ENCODE measurements at places on chromosomes 12 and 14.
A peak's percentile ranks its signal among the peaks of the same experiment; 100 is the strongest.

DNA sequence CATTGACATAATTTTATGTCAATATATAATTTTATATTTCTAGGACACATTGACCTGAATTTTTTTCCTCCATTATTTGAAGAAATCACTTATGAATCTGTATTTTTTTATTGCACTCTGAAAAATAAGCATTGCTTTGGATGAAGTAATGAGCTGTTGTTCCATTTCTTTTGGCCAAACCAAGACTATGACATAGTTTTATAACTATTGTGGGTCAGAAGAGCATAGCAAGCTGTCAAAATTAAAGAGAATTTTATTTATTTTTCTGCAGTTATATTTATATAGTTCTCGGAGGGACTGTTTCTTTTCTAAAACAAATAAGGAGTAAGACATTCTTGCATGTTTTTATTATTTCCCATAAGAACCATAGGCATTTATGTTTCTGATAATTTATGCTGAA is 8.5 kb downstream of the C12orf75 start:
- DNase-seq: no peak

DNA sequence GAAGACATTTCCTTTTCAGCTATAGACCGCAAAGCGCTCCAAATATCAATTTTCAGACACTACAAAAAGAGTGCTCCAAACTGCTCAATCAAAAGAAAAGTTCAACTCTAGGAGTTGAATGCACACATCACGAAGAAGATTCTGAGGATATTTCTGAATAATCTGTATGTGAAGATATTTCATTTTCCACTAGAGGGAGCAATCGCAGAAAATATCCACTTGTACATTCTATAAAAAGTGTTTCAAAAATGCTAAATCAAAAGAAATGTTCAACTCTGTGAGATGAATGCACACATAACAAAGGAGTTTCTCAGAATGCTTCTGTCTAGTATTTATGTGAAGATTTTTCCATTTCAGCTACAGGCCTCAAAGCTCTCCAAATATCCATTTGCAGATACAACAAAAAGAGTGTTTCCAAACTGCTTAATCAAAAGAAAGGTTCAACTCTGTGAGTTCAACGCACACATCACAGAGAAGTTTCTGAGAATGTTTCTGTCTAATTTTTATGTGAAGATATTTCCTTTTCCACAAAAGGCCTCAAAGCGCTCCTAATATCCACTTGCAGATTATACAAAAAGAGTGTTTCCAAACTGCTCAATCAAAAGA is 643.8 kb upstream of the ALG10B start:
- DNase-seq: no peak

GRCh38 chr12:111398530-111398929 is 7.2 kb upstream of the SH2B3 start:
- DNase-seq: no peak

DNA sequence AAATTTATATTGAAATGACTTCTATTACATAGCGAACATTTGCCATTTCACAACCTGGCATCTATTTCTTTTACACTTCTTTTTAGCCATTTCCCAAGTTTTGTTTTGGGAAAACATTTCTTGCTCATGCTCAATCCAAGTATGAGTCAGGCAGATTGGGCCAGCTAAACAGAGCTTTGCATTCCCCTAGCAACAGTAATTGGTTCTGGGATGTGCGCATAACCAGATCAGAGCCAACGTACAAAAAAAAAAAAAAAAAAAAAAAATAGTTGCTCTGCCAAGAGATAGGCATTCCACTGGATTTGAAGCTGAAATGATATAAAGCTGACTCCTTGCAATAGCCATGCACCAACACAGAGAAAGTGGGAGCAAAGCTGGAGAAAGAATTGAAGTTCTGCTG is 37.5 kb downstream of the PLCZ1 start:
- no peak for DNase-seq

DNA sequence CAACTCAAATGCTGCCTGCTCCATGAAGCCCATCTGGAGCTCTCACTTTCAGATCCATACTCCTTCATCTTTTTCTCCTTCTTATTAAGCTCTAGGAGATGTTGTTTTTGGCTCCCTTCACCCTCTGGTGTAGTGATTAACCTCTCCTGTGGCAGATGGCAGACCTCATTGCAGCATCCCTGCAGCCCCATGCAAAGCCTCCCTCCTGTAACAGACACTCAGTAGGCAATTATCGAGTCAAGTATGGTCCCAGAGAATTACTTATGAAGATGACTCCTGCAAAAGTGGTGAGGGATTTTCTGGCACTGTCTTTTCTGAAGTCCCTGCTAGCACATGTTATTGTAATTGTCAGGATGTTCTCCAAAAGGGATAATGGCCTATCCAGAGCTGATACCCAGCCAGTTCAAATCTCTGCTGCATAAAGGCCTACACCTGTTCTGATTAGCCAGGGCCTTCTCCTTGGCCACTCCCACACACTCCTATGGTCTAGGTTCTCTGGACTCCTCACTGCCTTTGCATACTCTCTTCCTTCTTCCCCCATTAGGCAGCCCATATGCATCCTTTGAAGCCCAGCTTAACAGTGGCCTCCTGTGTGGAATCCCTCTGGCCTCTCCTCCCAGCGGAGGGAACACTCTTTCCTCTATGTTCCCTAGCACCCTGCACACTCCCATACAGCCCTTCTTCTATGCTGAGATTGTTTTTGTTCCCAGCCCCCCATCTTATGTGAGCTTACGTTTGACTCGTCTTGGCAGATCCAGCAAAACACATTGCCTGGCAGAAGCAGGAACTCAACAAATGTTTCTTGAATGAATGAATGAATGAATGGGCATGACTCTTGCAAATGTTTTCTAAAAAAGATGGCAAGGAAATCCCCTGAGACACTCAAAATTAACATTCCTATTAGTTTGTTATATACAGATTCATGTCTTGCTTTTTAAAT is 43.9 kb upstream of the MDM1 start:
- no peak for DNase-seq

GRCh38 chr14:67941456-67942018 is 122.0 kb downstream of the RAD51B start:
- no peak for DNase-seq

DNA sequence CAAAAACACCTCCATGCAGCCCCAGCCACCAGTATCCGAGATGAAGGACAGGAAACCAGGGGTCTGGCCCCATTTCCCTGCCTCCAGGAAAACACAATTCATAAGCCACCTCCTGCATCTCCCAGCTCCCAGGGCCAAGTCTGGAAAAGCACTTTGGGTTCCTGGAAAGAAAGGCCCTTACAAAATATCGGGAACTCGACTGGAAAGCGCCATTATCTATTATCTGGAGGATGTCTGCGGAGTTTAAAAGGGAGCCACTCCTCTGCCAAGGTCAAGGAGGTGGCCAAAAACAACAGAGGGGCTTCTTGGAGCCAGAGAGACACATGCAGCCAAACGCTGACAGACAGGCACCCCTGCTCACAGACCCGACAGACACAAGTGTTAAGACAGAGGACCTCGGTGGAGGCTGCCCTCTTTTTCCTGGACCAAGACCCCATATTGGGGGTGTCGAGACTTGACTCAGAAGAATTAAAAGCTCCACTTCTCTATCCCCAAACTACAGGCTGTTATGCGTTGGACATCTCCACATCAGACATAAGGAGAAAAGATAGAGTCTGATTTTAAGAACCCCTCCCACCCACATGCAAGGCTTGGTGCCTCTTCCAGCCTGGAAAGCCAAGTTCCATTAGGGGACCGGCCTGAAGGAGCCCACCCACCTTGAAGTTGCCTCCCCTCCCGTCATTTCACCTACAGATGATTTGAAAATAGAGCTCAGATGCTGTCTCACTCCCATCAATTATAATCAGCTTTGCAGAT is 9.6 kb downstream of the ACTN1 start:
- no peak for DNase-seq

- DNase-seq: no peak
These were observed 717 bp upstream of the ZNF839 start for GRCh38 chr14:102318781-102319276.

DNA sequence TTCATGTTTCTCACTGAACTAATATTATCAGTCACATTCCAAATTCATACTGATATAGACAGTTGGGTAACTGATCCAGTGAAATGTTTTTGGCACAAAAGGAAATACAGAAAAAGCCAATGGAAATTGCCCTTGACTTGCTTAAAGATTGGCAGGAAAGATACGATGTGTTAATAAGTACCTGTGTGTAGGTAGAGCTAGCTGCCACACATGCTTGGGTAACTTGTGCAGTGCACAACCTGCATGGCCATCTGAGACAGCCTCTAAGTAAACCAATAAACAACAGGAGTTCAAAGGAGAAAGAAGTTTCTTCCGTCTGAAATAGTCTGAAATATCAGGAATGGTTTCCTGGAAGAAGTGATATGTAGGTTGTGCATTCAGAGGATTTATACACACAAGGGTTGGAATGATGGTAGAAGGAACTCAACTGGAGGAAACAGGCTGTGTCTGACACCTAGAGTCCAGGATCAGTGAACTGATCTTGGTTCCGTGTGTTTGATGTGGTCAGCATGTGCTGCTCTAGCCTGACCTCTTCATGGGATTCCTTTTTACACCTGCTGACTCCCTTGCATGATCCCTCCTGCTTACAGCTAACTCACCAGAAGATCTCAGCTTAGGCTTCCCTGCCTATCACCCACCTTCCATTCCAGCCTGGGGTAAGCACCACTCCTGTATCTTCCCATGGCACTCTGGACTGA is 81.4 kb upstream of the KRR1 start:
- no peak for DNase-seq

- DNase-seq: no peak
These were observed 53.9 kb downstream of the HNRNPC start for GRCh38 chr14:21215130-21215878.

DNA sequence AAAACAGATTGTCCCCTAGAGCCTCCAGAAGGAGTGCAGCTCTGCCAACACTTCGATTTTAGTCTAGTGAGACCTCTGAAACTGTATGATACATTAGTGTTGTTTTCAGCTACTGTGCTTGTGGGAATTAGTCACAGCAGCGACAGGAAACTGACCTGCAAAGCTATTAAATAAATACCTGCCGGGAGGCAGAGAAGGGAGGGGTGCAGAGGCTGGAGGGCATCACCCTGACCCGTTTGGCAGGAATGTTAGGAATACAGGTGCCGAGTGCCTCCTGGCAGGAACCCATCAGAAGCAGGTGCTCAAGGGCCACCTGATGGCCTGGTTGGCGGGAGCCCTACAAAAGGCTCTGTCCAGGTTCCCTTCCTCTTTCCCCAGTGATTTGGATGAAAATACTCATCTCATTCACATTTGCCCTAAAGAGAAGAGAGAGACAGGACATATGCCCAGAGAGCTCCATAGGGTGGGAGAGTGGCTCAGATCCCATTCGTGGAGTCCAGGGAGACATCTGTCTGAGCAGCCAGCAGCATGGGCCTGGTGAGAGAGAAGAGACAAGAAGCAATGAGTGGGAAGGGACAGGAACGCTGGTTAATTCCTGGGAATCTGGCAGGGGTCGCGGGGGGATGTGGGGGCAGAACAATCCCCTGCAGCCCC is 44.6 kb downstream of the C14orf132 start:
- DNase-seq: peak; percentile 45

GRCh38 chr14:103897075-103897947 is 30.9 kb upstream of the TDRD9 start:
- no peak for DNase-seq

GRCh38 chr12:958588-959123 is 9.2 kb upstream of the RAD52 start:
- DNase-seq: no peak

- no peak for DNase-seq
These were observed 519 bp downstream of the MORN3 start for GRCh38 chr12:121668750-121669520.

Measured in right lung (tissue), 10 donors.